ENCODE measurements at places on chromosomes 7 and 10.

GRCh38 chr7:121083790-121084251 lies 95.3 kb downstream of the CPED1 start:
- no peak for DNase-seq

DNA sequence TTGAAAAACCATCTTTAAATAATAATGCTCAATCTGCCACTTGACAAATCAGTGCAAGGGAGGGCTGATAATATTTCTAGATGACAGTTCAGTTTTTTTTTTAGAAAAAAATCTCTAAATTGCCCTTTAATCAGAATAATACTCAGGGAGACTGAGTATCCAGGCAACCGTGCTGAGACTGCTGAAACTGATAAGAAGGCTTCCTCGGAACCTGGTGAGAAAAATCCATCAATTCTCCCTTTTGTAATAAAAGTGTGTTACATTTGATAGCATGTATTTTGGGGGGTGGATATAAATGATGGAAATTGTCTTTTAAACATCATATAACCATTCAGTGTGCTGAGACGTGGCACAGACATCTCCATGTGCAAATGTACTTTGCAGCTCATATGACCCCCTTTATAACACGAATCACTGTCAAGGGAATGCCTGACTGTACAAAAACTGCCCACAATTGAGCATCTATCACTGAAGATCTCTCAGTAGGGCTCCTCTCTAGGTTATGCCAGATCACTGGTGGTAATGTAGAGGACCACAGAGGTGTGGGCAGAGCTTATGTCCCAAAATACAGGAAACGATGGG lies 491.1 kb upstream of the ADARB2 start:
- no peak for DNase-seq

DNA sequence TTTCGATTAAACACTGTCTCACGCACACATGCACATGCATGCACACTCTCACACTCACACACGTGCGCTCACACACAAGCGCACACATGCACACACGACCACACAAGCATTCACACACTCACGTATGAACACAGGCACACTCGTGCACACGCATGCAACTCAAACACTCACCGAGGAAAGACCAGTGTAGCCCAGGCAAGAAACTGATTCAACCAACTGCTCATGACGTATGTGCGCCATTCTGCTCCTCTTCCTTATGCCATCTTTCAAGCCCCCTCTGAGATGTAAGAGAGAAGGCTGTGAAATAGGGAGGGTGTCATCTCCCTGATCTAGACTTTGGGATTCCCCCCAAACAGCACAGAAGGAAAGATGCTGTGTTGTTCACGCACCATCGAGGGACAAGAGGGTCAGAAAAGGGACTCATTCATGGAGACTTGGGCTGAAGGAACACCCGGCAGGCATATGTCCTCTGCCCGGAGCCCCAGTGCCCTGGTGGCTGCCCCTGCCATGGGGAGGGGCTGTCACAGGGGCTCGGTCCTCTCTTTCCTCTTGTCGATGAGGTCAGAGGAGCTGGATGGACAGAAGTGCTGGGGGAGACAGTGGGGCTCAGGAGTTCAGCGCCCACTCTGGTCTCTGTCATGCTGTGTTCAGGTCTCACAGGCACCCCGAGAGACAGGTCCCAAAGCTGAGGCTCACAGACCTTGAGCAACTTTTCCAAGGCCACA lies 130.1 kb upstream of the SHH start:
- no peak for DNase-seq

- DNase-seq: no peak
Observed at GRCh38 chr10:54402576-54402975, 398.5 kb downstream of the PCDH15 start.

- no peak for DNase-seq
Observed at GRCh38 chr7:24932815-24933214, 47.2 kb downstream of the OSBPL3 start.

DNA sequence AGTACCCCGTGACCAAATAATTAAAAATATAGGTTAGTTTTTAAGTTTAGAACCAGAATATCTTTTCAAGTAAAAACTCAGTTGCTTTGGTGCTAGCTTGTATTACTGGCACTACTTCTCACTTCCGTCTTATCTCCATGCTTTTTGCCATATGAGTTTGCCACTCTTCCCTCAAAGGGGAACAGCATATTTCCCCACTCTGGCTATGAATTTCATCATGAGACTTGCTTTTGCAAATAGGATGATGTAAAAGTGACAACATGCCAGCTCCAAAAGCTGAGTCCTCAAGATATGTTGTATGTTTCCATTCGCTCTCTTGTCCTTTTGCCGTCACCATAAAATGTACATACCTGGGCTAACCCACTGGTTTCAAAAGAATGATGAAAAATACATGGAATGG lies 178.1 kb upstream of the SEMA3A start:
- no peak for DNase-seq

All from stimulated activated CD8-positive, alpha-beta memory T cell treated with anti-CD3 and anti-CD28 coated beads, Interleukin-4, amount 100 ng/mL, for 1 hour (primary cell).